ENCODE measurements at places on chromosomes 3 and 15. TPM values are rescaled to one million over a fixed set of nuclear protein-coding genes. Genes with fewer than 3 reads are reported as not detected.

- H3K27ac ChIP-seq, result no peak overlapping the region
- H3K4me1 ChIP-seq, result no peaks in the 10 kb centered on the region
- no peaks in the 10 kb centered on the region for H3K36me3 ChIP-seq
- no peak overlapping the region for H3K4me3 ChIP-seq
- peaks cover 5% of the 10 kb centered on the region for H3K27me3 ChIP-seq
Measured at GRCh38 chr15:92576597-92577200, 78.9 kb downstream of the FAM174B start.

GRCh38 chr3:65625305-65625704 lies 413.4 kb downstream of the MAGI1 start:
- no peaks in the 10 kb centered on the region for H3K36me3 ChIP-seq
- H3K27me3 ChIP-seq, result no peaks in the 10 kb centered on the region
- DNase-seq, result no peak
- no peak overlapping the region for H3K27ac ChIP-seq
- H3K4me1 ChIP-seq, result no peaks in the 10 kb centered on the region
- H3K4me3 ChIP-seq, result no peak overlapping the region

GRCh38 chr3:100269410-100270214 lies 8.8 kb downstream of the TBC1D23 start:
- H3K4me1 ChIP-seq, result no peaks in the 10 kb centered on the region
- no peak overlapping the region for H3K4me3 ChIP-seq
- DNase-seq, result no peak
- H3K36me3 ChIP-seq, result no peaks in the 10 kb centered on the region
- H3K27ac ChIP-seq, result no peak overlapping the region

- no peak overlapping the region for H3K4me3 ChIP-seq
- H3K4me1 ChIP-seq, result no peaks in the 10 kb centered on the region
- no peak for DNase-seq
- H3K27me3 ChIP-seq, result peaks cover 5% of the 10 kb centered on the region
Measured at GRCh38 chr3:13192471-13193213, 119.4 kb upstream of the IQSEC1 start.

DNA sequence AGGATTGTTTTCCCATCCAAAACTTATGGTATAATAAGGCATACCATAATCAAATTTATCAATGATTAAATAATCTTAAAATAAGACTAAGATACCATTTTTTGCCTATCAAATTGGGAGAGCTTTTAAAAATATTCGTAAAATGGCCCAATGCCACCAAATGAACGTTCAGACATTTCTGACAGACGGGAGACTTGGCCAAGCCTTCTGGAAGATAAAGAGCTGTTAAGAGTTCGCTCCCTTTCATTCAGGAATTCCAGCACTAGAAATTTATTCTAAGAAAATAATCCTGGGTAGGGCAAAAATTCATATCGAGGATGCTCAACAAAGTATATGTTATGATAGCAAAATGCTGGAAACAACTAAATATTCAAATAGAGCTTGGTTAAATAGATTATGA lies 85.6 kb upstream of the NEO1 start:
- H3K4me3 ChIP-seq, result no peak overlapping the region
- H3K36me3 ChIP-seq, result no peaks in the 10 kb centered on the region
- H3K27me3 ChIP-seq, result no peaks in the 10 kb centered on the region
- H3K4me1 ChIP-seq, result no peaks in the 10 kb centered on the region

DNA sequence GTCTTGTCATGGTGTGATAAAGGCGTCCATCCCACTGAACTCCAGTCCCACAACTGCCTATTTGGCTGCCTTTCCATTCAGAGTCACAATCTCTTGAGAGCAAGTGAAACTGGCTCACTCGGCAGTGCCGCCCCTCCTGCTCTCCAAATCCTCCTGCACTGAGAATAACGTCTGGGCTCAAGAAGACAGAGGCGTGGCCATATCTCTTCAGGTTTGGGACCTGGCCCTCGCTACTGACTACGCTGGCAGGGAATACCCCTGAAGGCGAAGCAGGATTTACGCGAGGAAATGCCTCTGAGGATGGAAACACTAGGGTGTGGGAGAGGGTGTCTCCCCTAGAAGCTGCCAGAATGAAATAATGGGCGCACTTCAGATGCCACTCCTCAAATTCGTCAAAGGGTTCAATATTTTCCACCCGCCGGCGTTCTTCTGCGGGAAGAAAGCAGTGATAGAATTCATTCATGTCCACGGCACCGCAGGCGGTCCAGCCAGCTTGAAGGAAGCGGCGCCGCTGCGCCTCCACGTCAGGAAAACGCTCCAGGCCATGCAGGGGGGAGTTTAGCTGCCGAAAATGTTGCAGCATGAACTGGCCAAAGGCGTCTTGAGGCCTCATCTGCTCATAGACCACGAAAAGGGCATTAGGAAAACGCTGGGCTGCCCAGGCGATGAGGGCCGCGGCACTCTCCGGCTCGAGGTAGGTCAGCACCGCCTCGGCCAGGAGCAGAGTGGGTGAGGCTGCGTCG lies 985 bp downstream of the LCMT2 start:
- no peak for DNase-seq
- H3K4me1 ChIP-seq, result peaks cover 11% of the 10 kb centered on the region
- peak overlapping the region; percentile 87 for H3K4me3 ChIP-seq
- H3K36me3 ChIP-seq, result peaks cover 11% of the 10 kb centered on the region
- H3K27ac ChIP-seq, result peak overlapping the region; percentile 72

DNA sequence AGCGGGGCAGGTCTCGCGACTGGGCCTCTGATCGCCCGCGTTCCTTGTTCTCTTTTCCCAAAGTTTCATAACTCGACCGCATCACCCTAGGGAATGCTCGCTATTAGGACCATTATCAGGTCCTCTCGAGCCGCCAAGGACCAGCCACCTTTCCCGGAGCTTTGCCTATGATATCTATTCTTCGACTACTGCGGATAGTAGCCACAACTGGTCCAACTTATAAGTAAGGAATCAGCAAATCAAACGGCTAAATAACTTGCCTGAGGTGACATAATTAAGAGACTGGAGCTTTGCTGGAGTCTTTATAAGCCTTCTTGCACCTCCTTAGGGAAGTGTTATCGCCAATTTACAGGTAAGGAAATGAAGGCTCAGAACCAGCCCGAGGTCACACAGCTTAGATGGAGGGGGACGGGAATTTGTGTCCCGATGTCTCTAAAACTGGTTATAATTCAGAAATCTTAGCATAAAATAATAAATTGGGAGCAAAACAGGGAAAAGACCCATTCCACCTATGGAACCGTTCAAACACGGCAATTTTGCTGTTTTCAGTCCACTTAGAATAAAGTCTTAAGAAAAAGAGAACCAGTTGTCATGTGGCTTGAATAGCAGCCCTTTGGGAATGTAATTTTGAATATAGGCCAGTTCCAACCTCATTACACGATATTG lies 479 bp upstream of the PLD1 start:
- DNase-seq, result no peak
- no peak overlapping the region for H3K27ac ChIP-seq
- H3K4me3 ChIP-seq, result no peak overlapping the region
- no peaks in the 10 kb centered on the region for H3K36me3 ChIP-seq
- no peaks in the 10 kb centered on the region for H3K4me1 ChIP-seq

DNA sequence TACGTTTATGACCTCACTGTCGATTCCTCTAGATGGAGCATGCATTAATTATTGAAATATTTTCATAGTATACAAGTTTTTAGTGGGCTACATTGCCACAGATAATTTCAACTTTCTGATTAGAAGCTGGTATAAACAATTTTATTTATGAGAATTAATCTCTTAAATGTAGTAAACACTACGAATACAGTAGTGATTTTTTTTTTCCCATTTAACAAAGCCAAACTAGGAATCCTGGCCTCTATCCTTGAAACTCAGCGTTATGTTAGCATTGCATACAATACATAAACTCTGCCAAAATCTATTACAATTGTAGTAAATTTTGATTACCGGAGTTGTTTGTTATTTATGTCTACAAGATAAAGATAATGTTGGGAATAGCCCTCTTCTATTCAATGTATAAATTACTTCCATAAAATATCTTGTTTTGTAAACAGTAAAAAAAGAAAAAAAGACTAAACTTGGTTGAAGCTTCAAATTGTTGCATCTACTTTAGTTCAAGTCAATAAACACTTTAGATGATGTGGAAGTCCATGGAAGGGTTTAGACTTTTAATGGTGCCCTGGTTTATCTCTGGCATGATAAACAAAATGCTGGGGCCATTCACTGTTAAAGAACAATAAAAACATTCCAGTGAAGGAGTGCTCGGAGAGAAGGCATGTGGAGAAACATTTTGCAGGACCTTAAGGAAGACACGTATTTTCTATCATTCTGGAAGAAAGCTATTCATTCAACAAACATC lies 77.3 kb upstream of the NR2F2 start:
- H3K27ac ChIP-seq, result no peak overlapping the region
- H3K4me3 ChIP-seq, result no peak overlapping the region
- H3K36me3 ChIP-seq, result no peaks in the 10 kb centered on the region
- H3K27me3 ChIP-seq, result no peaks in the 10 kb centered on the region
- no peaks in the 10 kb centered on the region for H3K4me1 ChIP-seq

- peak overlapping the region; percentile 86 for H3K27ac ChIP-seq
- no peaks in the 10 kb centered on the region for H3K27me3 ChIP-seq
- H3K4me3 ChIP-seq, result peak overlapping the region; percentile 65
- DNase-seq, result no peak
Measured at GRCh38 chr3:129121016-129121791, 400 bp downstream of the RAB43 start.

DNA sequence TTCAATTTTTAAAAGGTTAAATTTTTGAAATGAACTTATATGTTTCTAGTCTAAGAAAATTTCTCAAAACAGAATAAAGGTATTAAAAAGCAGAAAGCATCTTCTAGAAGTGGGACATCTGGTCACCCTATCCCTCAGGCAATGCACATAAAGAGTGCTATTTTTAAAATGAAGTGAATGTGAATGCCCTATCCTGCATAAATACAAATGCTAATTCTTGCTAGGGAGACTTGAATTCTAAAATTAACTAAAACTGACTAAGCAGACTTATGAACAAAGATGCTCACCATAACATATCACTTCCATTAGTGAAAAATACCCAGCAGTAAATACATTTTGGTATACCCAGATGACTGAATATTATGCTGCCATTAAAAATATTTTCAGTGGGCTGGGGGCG lies 11.7 kb downstream of the MYO5A start:
- H3K27ac ChIP-seq, result no peak overlapping the region
- no peaks in the 10 kb centered on the region for H3K36me3 ChIP-seq
- H3K27me3 ChIP-seq, result no peaks in the 10 kb centered on the region
- no peak for DNase-seq
- H3K4me3 ChIP-seq, result no peak overlapping the region

GRCh38 chr3:24541935-24542334 lies 47.3 kb upstream of the THRB start:
- no peak overlapping the region for H3K4me3 ChIP-seq
- H3K36me3 ChIP-seq, result no peaks in the 10 kb centered on the region
- DNase-seq, result no peak
- no peaks in the 10 kb centered on the region for H3K27me3 ChIP-seq

GRCh38 chr3:14889205-14889604 lies 58.2 kb upstream of the NR2C2 start:
- H3K27ac ChIP-seq, result no peak overlapping the region
- no peak for DNase-seq
- H3K4me3 ChIP-seq, result no peak overlapping the region
- no peaks in the 10 kb centered on the region for H3K36me3 ChIP-seq

DNA sequence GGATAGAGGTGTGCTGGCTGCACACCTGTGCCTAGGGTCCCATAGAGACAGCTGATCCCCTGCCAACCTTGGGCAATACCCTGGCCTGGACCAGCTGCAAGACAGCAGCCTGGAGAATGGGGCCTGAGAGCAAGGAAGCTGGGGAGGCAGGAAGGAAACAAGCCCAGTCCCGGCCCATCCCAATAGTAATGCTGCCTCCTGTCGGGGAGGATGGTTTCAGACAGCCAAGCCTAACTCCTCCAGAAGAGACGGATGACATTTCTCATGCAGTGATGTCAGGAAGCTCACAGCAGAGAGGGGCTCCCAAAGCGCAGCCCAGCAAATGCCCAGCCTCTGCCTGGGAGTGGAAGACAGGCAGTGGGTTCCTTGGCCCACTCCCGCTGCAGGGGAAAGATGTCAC lies 408.8 kb downstream of the OCA2 start:
- no peak for DNase-seq
- H3K27ac ChIP-seq, result no peak overlapping the region
- no peaks in the 10 kb centered on the region for H3K36me3 ChIP-seq
- no peaks in the 10 kb centered on the region for H3K4me1 ChIP-seq

DNA sequence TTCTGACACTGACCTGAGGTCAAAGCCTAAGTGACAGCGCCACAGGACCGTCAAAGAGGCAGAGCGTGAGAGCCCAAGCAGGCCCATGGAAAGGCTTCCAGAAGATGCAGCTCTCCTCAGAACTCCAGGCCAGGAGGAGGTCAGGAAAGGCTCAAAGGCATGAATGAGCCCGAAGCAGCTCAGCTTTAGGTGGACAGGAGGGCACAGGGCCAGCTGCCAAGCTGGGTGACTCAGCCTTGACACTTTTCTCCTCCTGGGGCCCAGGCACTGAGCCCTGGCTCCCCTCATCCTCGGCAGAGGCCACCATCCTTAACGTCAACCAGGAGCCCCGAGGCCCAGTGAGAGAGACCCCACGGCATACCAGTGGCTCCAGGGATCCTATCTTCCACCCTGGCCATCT lies 62.9 kb downstream of the ADCY5 start:
- H3K27ac ChIP-seq, result no peak overlapping the region
- H3K36me3 ChIP-seq, result no peaks in the 10 kb centered on the region
- H3K27me3 ChIP-seq, result peaks cover 7% of the 10 kb centered on the region

- H3K27ac ChIP-seq, result no peak overlapping the region
- no peaks in the 10 kb centered on the region for H3K36me3 ChIP-seq
- no peak for DNase-seq
- H3K4me1 ChIP-seq, result peaks cover 5% of the 10 kb centered on the region
- H3K27me3 ChIP-seq, result no peaks in the 10 kb centered on the region
Measured at GRCh38 chr3:139111392-139112229, 66.9 kb upstream of the PRR23C start.

PSTPIP1 gene
- 17.9 TPM for polyA plus RNA-seq

PRKCI gene
- polyA plus RNA-seq, result 12.5 TPM

PLAAT1 gene
- not detected for polyA plus RNA-seq

ILDR1 gene
- 6.6 TPM for polyA plus RNA-seq

SLC9C1 gene
- not detected for polyA plus RNA-seq

TRAIP gene
- 31.2 TPM for polyA plus RNA-seq

ROPN1B gene
- polyA plus RNA-seq, result not detected

NPTN gene
- polyA plus RNA-seq, result 45.1 TPM

Data from GM12878 (cell line).